ENCODE measurements at places on chromosomes 12 and 14.
A peak's percentile ranks its signal among the peaks of the same experiment; 100 is the strongest.

- DNase-seq, result peak; percentile 91
Measured at GRCh38 chr12:75759842-75760572, 248.6 kb upstream of the KRR1 start.

DNA sequence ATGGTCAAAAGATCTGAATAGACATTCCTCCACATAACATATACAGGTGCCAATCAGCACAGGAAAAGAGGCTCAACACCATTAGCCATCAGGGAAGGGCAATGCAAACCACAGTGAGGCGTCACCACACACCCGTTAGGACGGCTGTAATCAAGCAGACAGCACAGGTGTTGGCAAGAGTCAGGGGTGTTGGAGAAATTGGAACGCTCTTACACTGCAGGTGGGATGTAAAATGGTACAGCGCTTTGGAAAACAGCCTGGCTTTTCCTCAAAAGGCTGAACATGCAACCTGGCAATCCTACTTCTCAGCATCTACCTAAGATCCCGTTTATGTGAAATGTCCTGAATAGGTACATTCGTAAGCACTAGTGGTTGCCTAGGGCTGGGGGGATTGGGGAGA is 21.5 kb upstream of the MMP17 start:
- no peak for DNase-seq

GRCh38 chr14:34093883-34094282 is 143.0 kb upstream of the EGLN3 start:
- no peak for DNase-seq

- peak; percentile 81 for DNase-seq
Measured at GRCh38 chr12:123134271-123134671, 16.6 kb downstream of the PITPNM2 start.

- no peak for DNase-seq
Measured at GRCh38 chr14:57607086-57607485, 113.4 kb upstream of the CCDC198 start.

DNA sequence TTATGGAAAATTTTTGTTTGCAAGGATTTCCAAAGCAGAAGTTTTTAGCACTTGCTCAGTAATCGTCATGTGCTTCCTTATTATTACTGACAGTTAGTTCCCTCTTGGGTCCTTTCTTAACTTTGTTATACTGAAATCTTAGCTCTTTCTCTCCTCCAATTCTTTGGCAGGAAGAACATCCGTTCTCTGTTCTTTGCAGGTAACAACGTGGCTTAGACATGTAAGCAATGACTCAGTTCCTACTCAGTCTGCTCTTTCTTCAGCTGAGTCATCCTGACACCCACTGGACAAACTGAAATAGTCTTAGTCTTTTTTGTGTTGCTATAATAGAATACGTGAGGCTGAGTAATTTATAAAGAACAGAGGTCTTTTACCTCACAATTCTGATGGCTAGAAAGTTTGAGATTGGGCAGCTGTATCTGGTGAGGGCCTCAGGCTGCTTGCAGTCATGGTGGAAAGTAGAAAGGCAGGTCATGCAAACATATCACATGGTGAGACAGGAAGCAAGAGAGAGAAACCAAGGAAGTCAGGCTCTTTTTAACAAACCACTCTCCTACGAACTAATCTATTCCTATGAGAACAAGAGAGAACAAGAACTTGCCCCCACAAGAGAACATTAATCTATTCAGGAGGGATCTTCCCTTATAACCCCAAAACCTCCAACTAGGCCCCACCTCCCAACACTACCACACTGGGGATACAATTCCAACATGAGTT is 49.2 kb downstream of the TESPA1 start:
- peak; percentile 96 for DNase-seq

- DNase-seq, result peak; percentile 86
Measured at GRCh38 chr12:49623142-49623904, at the start of gene PRPF40B. TSS of gene PRPF40B (plus strand) at chr12:49623561. CDS start at chr12:49623591, 30 bp downstream.

Measured in epithelial cell of esophagus (primary cell).